Activated T-cell treated with anti-CD3 and anti-CD28 coated beads for 48 hours (primary cell): ENCODE measurements at places on chromosomes 1 and 21.

- DNase-seq = no peak
These were observed 5.1 kb upstream of the S100A10 start for GRCh38 chr1:151998611-151999362.

DNA sequence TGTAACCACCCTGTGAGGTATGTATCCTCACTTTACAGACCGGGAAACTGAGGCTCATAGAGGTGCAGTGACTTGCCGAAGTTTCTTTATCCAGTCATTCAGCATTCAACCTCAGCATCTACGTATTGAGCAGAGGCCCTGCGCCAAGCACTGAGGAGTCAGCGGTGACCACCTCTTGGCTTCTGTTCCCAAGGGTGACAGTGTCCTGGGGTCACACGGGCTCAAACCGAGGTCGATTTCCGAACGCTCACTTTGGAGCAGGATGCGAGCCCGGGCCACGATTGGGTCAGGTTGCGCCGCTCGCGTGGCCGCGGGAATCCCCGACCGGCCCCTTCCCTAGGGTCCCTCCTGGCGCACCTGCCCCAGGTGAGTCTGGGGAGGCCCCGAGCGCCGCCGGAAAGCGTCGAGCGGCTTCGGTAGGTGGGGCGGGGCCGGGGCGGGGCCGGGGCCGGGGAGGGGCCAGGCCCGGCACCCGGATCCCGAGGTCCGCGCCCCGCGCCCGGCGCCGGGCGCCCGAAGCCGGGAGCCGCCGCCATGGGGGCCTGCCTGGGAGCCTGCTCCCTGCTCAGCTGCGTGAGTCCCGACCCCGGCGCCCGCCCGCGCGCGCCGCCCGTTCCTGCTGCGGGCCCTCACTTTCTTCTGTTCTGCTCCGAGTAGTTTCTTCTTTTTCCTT is at the start of gene SERINC2:
TSS of gene SERINC2 (plus strand) at position 482 of the 673 bp plus-strand sequence. CDS start at position 535, 53 bp downstream.
- no peak for DNase-seq

DNA sequence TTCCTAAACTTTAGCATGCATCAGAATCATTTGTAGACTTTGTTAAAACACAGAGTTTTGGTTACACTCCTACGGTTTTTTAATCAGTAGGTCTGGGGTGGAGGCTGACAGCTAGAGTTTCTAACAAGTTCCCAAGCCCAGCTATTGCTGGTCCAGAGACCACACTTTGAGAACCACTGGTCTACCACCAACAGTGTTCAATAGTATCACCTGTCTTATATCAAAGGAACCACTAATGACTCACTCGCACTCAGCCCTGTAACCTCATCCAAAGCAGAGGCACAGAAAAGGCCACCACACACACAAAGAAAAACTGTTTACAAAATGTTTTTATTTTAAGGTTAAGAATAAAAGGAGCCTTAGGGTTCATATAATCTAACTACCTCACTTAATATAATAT is 68.7 kb downstream of the HIVEP3 start:
- no peak for DNase-seq

DNA sequence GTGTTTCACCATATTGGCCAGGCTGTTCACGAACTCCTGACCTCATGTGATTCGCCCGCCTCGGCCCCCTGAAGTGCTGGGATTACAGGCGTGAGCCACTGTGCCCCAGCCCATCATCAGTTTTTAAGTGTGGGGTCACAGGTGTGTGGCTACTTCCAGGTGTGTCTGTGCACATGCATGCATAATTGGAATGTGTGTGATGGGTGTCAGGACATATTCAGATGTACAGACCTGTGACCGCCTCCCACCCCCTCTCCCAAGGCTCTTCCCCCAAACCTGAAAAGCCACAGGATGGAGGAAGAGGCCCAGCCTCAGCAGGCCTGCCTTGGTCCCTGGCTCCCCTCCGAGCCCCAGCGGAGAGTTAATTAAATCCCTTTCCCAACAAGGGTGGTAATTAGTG is 37.3 kb upstream of the CSF3R start:
- DNase-seq = no peak

- DNase-seq = no peak
These were observed 2.6 kb downstream of the CAPN8 start for GRCh38 chr1:223662943-223663342.

- DNase-seq = no peak
These were observed 52.2 kb upstream of the ARTN start for GRCh38 chr1:43881415-43881814.

DNA sequence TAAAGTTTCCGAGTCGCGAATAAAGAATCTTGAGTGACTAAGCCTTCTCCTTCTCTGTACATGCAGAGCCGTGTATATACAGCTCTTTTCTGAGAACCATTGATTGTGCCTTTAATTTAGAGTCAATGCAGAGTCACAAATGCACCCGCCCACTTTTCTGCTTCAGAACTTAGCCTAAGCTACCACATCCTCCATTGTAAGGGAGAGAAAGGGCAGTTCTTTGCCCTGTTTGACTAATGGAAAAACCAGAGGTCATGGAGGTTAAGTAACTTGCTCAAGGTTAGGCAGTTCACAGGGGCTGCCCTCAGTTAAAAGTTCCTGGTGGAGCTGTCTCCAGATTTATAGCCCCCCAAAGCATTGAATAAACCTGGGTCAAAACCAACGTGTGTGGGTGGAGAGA is 139.6 kb downstream of the TOMM20 start:
- no peak for DNase-seq

- DNase-seq = no peak
These were observed 186.4 kb downstream of the ZBTB18 start for GRCh38 chr1:244237445-244237844.
